ENCODE measurements at places on chromosomes 7 and 10. TPM values are rescaled to one million over a fixed set of nuclear protein-coding genes. Genes with fewer than 3 reads are reported as not detected.

GRCh38 chr7:14376711-14377110 is 387.2 kb upstream of the ETV1 start:
- H3K27ac ChIP-seq, result no peak overlapping the region
- H3K4me3 ChIP-seq, result no peak overlapping the region
- no peaks in the 10 kb centered on the region for H3K36me3 ChIP-seq
- no peaks in the 10 kb centered on the region for H3K27me3 ChIP-seq

- DNase-seq, result no peak
- H3K27ac ChIP-seq, result no peak overlapping the region
- peaks cover 32% of the 10 kb centered on the region for H3K27me3 ChIP-seq
- no peaks in the 10 kb centered on the region for H3K36me3 ChIP-seq
- no peaks in the 10 kb centered on the region for H3K4me1 ChIP-seq
Observed at GRCh38 chr7:19107081-19107355, 10.4 kb downstream of the TWIST1 start.

DNA sequence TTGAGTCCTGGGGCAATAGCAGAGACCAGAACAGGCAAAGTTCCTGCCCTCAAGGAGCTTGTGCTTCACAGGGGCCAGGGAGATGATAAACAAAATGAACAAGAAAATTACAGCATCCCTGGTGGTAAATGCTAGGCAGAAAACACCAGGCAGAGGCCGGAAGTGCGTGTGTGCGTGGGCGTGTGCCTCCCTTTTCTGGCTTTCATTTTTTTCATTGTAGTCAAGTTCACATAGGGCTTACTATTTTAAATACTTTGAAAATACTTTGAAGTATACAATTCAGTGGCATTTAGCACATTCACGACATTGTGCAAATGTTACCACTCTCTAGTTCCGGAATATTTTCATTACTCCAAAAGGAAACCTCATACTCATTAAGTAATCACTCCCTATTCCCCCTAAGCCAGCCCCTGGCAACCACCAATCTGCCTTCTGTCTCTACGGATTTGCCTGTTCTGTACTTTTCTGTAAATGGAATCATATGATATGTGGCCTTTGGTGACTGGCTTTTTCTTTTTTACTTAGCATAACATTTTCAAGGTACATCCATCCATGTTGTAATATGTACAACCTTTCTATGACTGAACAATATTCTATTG is 88.1 kb upstream of the PDCD4 start:
- no peaks in the 10 kb centered on the region for H3K4me1 ChIP-seq
- no peak overlapping the region for H3K27ac ChIP-seq
- H3K4me3 ChIP-seq, result no peak overlapping the region
- H3K27me3 ChIP-seq, result no peaks in the 10 kb centered on the region
- H3K36me3 ChIP-seq, result no peaks in the 10 kb centered on the region

- no peaks in the 10 kb centered on the region for H3K36me3 ChIP-seq
- H3K27ac ChIP-seq, result peak overlapping the region; percentile 93
- H3K27me3 ChIP-seq, result no peaks in the 10 kb centered on the region
- H3K4me1 ChIP-seq, result peaks cover 4% of the 10 kb centered on the region
Observed at GRCh38 chr7:74061840-74062539, 21.6 kb upstream of the LIMK1 start.

Gene AZGP1
- not detected for total RNA-seq

Gene RFC2
- 11.8 TPM for total RNA-seq

Gene IFIT1B
- not detected for total RNA-seq

Gene HHEX
- total RNA-seq, result 3.5 TPM

Gene PODXL
- total RNA-seq, result 0.26 TPM

DNA sequence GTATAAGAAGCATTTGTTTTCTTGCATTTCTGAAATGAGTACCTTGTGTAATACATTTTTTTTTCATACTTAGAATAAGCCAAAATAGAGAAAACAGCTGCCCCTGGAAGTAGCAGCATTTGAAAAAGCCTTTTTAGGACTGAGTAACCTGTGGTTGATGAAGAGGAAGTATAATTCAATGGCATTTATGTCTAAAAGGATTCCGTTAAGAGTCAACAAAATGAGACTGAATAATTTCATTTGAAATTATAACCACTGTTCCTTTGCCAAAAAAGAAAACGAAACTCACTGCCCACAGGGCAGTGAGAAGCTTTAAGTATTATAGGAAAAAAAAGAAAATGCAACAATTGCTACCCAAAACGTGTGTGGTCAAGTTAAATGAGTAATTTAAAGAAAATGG is 705.6 kb upstream of the PHF14 start:
- no peaks in the 10 kb centered on the region for H3K4me1 ChIP-seq
- no peak overlapping the region for H3K27ac ChIP-seq
- H3K27me3 ChIP-seq, result no peaks in the 10 kb centered on the region
- DNase-seq, result no peak
- H3K4me3 ChIP-seq, result no peak overlapping the region
- H3K36me3 ChIP-seq, result no peaks in the 10 kb centered on the region

Gene NSUN6
- 11.8 TPM for total RNA-seq

DNA sequence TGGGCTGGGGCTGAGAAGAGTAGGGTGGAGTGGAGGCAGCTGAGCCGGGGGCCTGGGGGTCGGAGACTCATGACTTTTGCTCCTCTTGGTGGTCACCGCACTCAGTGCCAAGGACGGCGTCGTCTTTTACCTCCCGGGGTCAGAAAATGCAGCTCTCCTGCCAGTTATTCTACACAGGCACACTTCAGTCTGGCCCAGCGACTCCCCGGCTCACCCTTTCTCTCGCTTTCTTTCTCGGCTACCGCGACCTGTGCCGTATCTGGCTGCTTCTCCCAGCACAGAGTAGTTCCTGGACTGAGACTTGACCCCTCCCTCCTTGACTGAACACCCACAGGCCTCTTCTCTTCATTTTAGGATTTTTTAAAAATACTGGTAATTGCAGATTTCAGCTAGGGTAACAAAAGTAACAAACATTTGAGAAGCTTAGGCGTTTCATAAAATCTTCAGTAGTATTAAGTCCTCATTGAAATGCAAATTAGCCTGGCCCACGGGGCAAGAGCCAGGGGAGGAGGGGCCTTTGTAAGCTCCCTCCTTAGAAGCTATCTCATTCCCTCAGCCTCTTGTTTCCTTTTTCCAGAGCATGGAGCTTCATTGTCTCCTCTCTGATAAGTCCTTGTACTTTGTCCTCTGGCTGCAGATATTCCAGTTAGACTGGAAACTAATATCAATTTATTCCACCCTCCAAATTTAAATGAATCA is 1.1 kb upstream of the PRLHR start:
- no peak overlapping the region for H3K27ac ChIP-seq
- H3K4me1 ChIP-seq, result no peaks in the 10 kb centered on the region
- H3K27me3 ChIP-seq, result peaks cover 14% of the 10 kb centered on the region
- H3K36me3 ChIP-seq, result no peaks in the 10 kb centered on the region
- H3K4me3 ChIP-seq, result no peak overlapping the region

DNA sequence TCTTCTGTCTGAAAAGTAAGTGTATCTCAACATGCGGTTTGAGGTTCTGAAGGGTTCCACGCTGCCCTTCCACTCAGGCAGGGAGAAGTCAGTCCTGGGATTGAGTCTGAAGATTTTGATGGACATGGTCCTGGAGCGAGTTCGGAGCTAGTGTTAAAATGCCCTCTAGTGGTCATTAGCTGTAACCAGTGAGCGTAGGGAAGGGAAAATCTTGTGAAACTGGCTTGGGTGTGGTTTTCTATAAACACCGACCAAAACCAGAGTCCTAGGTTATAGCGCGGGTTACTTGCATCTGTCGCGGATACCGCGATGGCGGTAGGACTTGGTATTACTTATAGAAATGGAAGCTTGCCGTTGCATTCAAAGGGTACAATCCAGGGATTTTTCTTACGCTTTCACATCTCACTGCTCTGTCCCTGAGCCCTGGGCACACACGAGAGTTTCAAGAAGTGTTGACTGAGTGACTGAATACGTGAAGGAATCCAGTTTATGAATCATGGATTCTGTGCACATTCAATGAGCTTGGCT is 348.2 kb upstream of the C7orf33 start:
- H3K27me3 ChIP-seq, result no peaks in the 10 kb centered on the region

DNA sequence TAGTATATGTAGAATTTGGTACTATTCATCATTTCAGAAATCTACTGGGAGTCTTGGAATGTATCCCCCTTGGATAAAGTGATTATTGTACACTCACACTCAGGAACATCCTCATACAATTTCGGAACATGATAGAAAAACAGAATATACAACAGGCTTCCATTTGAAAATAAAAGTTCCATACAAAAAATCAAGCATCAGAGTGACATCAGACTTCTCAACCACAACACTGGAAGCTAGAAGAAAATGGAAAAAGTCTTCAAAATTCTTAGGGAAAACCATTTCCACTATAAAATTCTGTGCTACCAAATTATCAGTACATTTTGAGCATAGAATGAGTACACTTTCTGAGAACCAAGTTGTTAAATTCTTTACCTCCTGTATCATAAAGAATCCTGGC is 8.8 kb downstream of the LYZL1 start:
- DNase-seq, result peak; percentile 24
- no peak overlapping the region for H3K4me3 ChIP-seq
- H3K27ac ChIP-seq, result no peak overlapping the region
- H3K36me3 ChIP-seq, result no peaks in the 10 kb centered on the region
- no peaks in the 10 kb centered on the region for H3K4me1 ChIP-seq
- H3K27me3 ChIP-seq, result no peaks in the 10 kb centered on the region

Gene PPP1R17
- not detected for total RNA-seq

- no peak overlapping the region for H3K27ac ChIP-seq
- H3K4me1 ChIP-seq, result peaks cover 2% of the 10 kb centered on the region
- H3K27me3 ChIP-seq, result no peaks in the 10 kb centered on the region
- no peaks in the 10 kb centered on the region for H3K36me3 ChIP-seq
Observed at GRCh38 chr7:106281585-106282318, 3.0 kb downstream of the NAMPT start.

- DNase-seq, result no peak
- peaks cover 5% of the 10 kb centered on the region for H3K27me3 ChIP-seq
- no peak overlapping the region for H3K27ac ChIP-seq
Observed at GRCh38 chr7:142500366-142500765, 242.5 kb upstream of the PRSS58 start.

DNA sequence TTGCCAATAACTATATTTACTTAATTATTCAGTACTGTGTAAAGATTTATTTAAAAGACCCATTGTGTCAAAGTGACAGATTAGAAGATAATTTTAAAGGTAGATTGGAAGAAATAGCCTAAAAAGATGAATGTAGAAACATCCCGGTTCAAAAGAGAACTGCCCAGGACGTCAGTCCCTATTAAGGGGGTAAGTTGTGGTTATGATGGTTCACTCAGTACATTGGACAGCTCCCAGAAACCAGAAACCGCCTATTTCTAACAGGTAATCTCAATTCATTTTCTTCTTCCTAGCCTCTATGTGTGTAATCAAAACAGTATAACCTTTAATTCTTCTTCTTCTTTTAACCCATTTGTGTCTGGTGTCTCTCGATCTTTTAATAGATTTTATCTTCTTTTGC is 1.5 kb upstream of the FERD3L start:
- DNase-seq, result peak; percentile 40
- H3K27me3 ChIP-seq, result peaks cover 25% of the 10 kb centered on the region
- no peak overlapping the region for H3K27ac ChIP-seq
- H3K4me3 ChIP-seq, result no peak overlapping the region

Gene C10orf53
- total RNA-seq, result not detected

DNA sequence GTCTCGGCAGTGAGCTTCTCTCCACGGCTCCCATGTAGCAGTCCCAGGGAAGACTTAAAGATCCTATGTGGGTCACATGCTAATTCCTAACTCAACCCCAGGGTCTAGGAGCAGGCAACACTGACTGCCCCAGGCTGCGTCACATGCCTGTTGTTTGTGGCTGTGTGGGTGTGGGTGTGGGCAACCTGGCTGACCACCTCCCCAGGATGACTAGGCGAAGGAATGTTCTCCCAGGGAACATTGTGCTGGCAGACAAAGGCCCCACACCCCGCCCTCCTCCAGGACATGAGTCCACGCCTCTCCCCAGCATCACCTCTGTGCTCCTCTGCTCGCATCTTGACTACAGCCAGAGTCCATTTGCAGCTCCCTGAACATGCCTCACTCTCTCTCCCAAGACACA is 30.3 kb downstream of the SLC29A3 start:
- H3K4me3 ChIP-seq, result no peak overlapping the region
- H3K36me3 ChIP-seq, result no peaks in the 10 kb centered on the region
- H3K27me3 ChIP-seq, result peaks cover 2% of the 10 kb centered on the region
- H3K27ac ChIP-seq, result no peak overlapping the region

Gene PTPRZ1
- not detected for total RNA-seq

- no peaks in the 10 kb centered on the region for H3K4me1 ChIP-seq
- no peak overlapping the region for H3K27ac ChIP-seq
- no peaks in the 10 kb centered on the region for H3K27me3 ChIP-seq
- H3K4me3 ChIP-seq, result no peak overlapping the region
- no peak for DNase-seq
Observed at GRCh38 chr7:29282819-29283414, 88.3 kb downstream of the CHN2 start.

DNA sequence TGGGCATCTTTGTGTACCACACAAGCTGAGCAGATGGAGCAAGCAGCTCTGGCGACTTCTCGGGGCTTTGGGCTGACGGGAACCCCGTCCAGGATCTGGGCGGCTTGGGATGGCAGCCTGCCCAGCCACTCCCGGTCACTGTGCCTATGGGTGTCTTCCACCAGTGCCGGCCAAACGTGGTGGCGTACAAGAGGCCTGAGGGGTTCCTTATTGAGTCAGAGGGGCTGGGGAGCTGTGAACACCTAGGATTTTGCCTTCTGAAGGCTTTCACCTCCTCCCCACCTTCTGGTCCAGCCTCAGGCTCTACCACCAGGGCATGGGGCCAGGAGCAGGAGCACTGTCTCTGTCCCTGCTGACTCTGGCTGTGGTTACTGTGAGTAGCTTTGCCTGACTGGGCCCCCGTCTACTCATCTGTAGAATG is 71.8 kb upstream of the PPIF start:
- H3K4me3 ChIP-seq, result no peak overlapping the region
- peaks cover 20% of the 10 kb centered on the region for H3K4me1 ChIP-seq
- H3K27ac ChIP-seq, result peak overlapping the region; percentile 63
- peak; percentile 48 for DNase-seq
- H3K27me3 ChIP-seq, result no peaks in the 10 kb centered on the region
- H3K36me3 ChIP-seq, result peaks cover 15% of the 10 kb centered on the region

Gene MORN4
- total RNA-seq, result 6.4 TPM

Measured in fibroblast of lung (primary cell).